ENCODE measurements at places on chromosomes 16 and 17.

DNA sequence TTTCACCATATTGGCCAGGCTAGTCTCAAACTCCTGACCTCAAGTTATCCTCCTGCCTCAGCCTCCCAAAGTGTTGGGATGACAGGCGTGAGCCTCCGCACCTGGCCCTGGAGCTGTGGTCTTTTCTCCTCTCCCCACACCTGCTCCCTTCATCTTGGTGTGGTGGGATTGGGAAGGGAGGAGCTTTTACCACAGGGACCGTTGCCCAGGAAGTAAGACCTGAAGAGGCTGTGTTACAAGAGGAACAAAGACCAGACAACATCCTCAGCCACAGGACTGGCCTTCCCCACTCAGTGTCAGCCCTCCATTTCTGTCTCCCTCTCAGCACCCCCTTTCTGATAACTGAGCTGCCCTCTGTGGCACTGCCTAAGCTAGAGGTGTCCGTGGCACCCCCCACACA is 9.4 kb upstream of the C17orf113 start:
- no peak for DNase-seq

DNA sequence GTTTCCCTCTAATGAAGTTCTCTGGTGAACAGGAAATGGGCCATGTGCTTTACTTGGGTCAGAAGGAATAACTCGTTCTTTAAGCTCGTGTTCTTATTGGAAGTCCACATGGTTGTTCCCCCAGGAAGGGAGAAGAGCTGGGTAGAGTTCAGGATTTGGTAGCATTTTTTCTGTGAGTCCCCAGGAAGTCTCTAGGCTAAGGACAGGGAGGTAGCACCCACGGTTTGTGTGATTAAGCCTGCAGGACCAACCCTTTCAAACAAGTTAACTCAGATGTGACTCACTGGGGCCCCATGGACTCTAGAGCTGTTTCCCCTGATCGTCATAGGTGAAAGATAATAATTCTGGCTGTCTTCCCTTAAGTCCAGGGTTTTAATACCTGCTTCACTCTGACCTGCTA is 16.4 kb downstream of the SAP30BP start:
- no peak for DNase-seq

- DNase-seq = no peak
Measured at GRCh38 chr16:51225878-51226277, 74.8 kb upstream of the SALL1 start.

DNA sequence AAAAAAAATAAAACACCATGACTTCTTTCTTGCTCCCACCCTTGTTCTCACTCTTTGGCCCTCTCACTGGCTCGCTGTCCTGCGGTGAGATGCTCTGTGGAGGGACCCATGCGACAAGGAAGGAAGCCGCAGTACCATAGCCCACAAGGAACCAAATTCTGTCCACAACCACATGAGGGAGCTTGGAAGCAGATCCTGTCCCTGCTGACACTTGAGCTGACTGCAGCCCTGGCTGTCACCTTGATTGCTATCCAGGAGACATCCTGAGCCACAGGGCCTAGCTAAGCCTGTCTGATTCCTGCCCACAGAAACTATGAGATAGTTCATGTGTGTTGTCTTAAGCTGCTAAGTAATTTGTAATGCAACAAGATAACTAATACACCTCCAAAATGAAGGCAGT is 4.8 kb upstream of the MT2A start:
- no peak for DNase-seq

- DNase-seq = peak; percentile 72
Measured at GRCh38 chr16:23801378-23801777, 34.4 kb upstream of the PRKCB start.

DNA sequence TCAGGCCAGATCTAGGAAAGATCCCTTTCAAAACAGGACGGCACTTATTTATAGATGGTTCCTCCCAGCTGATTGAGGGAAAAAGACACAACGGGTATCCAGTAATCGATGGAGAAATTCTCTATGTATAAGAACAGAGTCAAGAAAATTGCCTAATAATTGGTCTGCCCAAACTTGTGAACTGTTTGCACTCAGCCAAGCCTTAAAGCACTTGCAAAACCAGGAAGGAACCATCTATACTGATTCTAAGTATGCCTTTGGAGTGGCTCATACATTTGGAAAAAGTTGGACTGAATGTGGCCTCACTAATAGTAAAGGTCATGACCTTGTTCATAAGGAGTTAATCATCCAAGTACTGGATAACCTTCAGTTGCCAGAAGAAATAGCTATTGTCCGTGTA is 5.9 kb downstream of the HPR start:
- no peak for DNase-seq

GRCh38 chr17:1053661-1054360 is 56.9 kb downstream of the TIMM22 start:
- DNase-seq = no peak

DNA sequence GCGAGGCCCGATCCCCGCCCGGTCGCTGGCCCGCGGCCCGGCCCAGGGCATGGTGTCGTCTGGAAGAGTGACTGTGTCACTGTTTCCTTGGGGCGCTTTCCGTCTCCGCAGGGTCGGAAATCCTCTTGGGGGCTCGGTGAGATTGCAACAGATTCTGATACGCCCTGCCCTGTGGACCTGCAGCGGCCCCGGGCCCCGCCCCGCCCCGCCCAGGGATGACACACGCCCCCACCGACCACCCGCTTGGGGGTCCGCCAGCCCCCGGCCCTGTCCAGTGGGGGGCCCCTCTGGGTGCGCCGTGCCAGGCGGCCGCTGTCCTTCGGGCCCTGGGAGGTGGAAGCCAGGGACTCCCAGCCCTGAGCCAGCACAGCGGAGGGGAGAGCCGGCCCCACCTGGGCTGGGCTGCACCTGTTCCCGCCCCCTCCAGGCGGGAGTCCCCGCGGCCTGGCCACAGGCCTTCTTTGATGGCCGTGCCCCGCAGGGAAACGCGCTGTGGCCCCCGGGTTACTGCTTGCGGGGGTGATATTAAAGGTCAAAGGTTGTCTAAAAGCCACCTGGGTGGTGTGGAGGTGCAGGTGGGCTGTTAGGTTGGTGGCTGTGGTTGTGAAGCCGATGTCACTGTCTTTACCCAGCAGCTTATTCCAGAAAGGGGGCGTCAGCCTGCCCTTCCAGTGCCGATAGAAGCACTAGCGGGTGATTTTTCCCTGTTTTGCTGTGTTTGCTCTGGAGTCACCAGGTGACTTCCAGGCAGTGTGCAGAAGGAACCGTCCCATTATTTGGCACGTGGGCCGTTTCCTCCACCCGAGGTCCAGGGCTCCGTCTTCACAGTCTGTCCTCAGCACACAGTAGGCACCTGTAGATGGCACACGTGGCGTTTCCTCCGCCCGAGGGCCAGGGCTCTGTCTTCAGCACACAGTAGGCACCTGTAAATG is 752 bp downstream of the TBC1D24 start:
- peak; percentile 40 for DNase-seq

DNA sequence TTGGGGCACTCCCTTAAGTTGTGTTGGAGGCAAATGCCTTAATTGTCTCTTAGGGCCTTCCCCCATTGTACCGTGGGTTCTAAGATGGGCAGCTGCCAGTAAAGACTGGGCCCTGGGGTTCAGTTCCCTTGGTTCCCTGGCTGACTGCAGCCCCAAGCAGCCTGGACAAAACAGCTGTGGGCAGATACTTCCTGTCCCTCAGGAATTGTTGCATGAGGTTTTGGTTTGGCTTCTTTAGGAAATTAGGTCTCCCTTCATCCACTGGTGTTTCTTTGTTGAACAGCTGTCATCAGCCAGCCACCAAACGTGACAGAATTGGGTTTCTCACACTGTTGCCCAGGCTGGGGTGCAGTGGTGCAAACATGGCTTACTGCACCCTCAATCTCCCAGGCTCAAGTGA is 42.0 kb upstream of the ETV4 start:
- DNase-seq = no peak

DNA sequence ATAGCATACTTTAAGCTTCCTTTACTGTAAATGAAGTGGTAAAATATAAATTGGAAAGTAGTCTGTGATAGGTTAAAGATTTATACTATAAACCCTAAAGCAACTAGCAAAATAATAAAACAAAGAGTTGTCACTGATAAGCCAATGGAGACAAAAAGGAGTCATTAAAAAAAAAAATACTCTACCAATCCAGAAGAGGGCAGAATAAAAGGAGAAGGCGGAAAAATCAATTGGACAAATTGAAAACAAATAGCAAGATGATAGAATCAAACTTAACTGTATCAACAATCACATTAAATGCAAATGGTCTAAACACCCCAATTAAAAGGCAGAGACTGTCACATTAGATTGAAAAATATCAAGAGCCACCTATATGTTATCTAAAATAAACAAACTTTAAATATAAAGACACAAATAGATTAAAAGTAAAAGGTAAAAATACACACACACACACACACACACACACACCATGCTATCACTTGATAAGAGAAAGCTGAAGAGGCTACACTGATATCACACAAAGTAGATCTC is 71.8 kb downstream of the CACNG1 start:
- no peak for DNase-seq

DNA sequence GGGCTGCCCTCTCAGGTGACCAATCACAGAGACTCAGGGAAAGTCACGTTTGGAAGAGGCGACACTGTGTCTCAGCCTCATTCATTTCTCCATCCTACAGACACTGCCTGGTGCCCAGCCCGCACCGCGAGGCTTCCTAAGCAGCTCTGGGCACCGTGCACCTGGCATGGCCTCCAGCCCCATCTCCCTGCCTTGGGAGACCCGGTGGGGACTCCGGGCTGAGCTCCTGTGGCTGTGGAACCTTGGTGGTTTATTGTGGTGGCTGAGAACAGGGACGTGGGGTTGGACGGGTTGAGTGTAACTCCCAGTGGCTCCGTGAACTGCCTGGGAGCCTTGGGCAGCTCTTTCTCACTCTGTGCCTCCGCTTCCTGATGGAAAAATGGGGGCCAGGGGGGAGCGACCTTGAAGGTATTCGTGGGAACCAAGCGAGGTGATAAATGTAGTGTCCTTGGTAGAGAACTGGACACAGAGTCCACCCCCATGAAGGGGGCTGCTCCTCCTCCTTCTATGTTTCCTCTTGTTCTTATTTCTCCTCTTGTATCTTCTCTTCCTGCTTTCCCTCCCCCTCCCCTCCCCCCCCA is 215.4 kb downstream of the SEC14L1 start:
- no peak for DNase-seq

DNA sequence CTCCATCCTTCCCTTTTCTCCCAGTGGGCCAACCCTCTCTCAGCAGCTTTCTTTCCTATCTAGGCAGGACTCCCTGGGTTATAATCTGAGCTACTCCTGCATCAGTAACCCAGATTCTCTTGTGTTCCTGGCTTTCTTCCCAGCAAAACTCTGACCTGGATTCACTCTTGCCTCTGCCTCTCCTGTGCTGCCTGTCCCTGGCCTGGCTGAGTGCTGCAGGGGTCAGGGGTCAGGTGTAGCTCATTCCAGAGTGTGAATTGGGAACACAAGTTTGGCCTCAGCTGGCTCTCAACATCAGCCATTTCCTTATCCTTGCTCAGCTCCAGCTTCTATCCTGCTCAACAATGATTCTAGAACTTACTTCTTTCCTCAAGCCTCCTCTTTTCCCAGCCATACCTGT is 2.5 kb upstream of the ST6GALNAC2 start:
- no peak for DNase-seq

DNA sequence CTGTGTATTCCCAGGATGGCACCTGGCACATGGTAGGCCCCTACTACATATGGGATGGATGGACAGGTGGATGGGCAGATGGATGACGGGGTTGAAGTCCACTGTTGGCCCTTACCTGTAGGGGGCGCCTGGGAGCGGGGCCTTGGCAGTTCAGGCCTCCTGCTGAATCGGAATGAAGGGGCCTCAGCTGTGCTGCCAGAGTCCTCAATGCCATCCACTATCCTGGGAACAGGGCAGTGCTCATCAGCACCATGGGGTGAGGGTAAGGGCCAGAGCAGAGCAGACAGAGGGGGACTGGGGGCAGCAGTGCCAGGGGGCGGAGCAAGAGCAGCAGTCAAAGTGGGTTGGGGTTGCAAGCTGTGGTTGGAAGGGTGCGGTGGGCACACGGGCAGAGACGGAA is 8.3 kb upstream of the RAB5C start:
- DNase-seq = peak; percentile 58

- no peak for DNase-seq
Measured at GRCh38 chr16:76837872-76838271, 353.1 kb upstream of the MON1B start.

GRCh38 chr16:86240716-86241363 is 269.5 kb upstream of the FOXF1 start:
- no peak for DNase-seq

DNA sequence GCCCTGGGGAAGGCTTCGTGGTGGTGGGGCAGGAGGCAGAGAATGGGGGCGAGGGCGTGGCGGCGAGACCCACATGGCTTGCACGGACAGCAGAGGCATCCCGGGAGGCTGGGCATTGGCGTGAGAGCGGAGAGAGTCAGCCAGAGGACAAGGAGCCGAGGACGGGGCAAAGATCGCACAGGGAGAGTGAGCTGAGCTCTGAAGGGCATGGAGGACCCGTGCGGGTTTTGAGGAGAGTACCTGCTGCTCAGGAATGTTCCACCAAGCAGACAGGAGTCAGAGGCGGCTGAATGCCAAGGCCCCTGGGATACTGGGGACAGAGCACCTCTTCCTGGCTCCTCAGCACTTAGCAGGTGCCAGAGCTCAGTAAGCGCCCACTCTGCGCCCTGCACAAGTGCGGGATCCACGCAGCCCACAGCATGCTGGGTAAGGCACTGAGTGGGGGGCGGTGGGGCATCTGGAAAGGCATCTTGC is 47.8 kb downstream of the ARHGAP27 start:
- no peak for DNase-seq

DNA sequence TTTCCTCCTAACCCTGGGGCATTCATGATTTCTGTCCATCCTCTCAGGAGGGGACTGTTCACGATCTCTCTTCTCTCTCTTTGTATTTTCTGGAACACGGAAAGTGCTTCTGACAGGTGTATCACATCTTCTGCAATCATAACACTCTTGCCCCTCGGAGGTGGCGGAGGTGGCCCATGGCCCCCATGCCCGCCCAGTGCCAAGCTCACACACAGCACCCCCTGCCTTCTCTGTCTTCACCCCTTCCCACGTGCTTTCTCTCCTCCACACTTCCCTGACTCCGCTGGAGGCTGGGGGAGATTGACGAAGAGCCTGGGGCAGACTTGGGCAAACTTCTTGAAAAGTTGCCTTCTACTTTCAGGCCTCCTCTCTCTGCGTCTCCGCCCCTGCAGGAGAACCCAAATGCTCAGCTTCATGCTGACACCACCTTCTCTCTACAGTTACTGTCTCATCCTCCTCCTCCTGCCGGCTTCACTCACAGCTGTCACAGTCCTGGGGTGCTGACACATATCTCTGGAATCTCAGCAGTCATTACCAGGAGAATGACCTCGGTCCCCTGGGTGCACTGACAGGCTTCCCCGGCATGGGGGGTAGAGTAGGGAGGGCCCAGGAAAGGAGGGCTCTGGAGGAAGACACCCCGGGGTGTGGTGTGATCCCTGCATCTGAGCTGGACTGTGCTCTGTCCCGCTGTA is 127.1 kb downstream of the ENGASE start:
- DNase-seq = no peak

GRCh38 chr17:6555331-6556120 is 829 bp downstream of the PITPNM3 start:
- no peak for DNase-seq

Measured in activated T-cell treated with anti-CD3 and anti-CD28 coated beads for 48 hours (primary cell).